ENCODE measurements at places on chromosomes 3 and 15.

DNA sequence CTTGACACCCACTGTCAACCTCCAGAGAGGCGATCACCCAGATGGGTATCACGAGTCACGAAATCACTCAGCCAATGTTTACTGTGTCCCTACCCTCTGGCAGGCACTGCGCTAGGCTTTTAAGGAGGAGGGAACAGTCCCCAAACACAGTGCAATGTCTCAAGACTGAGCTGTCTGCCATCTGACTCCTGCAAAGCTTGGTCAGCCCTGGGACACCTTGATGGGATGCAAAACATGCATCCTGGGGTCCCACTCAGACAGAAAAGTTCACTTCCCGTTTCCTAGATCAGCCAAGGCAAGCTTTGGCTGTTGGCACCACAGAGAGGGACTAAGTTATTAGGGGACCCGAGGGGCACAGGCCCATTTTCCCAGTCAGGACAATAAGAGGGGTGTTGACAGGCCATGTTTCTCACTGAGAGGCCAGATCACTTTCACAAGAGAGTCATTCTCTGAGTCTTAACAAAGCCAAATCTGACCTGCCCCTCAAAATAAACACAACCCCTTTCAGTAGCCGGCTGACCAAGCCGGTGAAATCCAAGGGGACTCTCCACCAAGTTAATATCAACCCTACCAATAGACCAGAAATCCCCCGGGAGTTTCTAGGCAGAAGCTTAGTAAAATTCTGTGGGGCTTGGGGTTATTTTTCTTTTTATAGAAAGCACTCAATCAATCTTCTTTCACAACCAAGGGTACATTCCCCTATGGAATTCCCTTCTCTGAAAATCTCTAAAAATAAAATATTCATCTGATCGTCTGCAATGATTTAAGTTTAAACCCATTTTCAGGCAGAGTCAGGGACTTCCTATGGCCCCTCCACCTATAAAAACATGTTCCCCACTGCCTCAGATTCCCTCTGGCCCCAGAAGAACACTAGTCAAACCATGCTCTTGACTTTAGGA, 3.5 kb downstream of the RFTN1 start:
- no peak for DNase-seq

- no peak for DNase-seq
Observed at GRCh38 chr3:171348121-171348520, 112.1 kb downstream of the TNIK start.

GRCh38 chr15:53400986-53401385, 358.5 kb downstream of the WDR72 start:
- DNase-seq = no peak

- no peak for DNase-seq
Observed at GRCh38 chr3:8489278-8489792, 12.3 kb upstream of the LMCD1 start.

- DNase-seq = no peak
Observed at GRCh38 chr3:22691407-22691806, 511.7 kb upstream of the UBE2E2 start.

GRCh38 chr3:175913286-175913685, 1054.2 kb downstream of the NAALADL2 start:
- no peak for DNase-seq

- DNase-seq = no peak
Observed at GRCh38 chr3:74139648-74140047, 474.8 kb downstream of the CNTN3 start.

- DNase-seq = no peak
Observed at GRCh38 chr3:188348435-188349244, 194.7 kb downstream of the LPP start.

DNA sequence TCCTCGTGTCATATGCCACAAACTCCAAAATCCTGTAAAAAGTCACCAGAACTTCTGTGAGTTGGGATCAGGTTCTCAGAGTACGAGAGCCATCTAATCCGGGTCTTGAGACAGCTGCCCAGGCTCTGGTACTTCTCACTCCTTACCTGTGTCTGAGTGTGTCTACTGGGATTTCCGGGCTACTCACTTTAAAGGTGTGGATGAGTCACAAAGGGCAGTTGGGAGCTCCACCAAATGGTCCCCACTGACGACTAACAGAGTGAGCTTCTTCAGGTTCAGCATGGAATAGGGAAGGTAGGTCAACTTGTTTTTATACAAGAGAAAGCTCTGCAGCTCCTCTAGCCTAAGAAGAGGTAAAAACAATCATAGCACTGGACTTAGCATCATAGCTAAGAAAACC, 29.5 kb downstream of the RTP3 start:
- DNase-seq = no peak

- DNase-seq = no peak
Observed at GRCh38 chr3:120797857-120798256, 55.3 kb downstream of the GTF2E1 start.

DNA sequence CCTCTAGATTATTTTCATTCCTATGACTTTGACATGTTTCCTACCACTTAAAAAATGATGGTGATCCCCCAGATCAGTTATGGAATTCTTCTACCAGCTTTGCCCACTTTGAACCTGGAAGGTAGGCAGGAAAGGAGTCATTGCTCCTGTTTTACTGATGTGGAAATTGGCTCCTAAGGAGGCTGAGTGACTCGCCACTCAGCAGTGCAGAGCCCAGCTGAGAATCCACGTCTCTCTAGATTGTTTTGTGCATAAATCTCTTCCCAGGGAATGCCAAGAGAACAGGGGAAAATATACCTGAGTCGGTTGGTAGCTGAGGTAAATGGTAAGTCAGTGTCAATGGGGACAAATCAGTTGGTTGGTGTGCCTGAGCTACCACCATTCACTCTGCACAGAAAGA, 4.7 kb downstream of the LTF start:
- no peak for DNase-seq

DNA sequence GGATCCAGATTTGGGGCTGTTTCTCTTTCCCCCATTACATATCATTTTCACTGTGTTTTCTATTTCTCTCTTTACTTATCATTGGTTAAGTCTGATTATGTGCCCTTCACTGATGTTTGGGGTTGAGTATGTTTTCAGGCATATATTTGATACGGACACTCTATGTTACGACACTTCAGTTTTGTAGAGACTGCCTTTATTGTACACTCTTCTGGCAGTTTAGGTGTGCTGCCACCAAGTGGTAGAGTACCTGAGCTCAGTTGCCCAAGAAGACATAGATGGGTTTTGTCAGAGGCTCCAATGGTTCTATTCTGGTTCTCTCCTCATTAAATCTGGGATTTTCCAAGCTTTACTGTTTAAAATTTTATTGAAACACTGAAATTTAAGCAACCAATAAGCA, 255.0 kb upstream of the ROPN1 start:
- DNase-seq = no peak

GRCh38 chr15:101050623-101051290, 131.6 kb downstream of the LRRK1 start:
- no peak for DNase-seq

GRCh38 chr15:93164409-93164808, 75.4 kb upstream of the RGMA start:
- no peak for DNase-seq

- DNase-seq = no peak
Observed at GRCh38 chr3:139473155-139473771, 3.1 kb downstream of the RBP2 start.

- no peak for DNase-seq
Observed at GRCh38 chr15:93180656-93181055, 91.6 kb upstream of the RGMA start.

DNA sequence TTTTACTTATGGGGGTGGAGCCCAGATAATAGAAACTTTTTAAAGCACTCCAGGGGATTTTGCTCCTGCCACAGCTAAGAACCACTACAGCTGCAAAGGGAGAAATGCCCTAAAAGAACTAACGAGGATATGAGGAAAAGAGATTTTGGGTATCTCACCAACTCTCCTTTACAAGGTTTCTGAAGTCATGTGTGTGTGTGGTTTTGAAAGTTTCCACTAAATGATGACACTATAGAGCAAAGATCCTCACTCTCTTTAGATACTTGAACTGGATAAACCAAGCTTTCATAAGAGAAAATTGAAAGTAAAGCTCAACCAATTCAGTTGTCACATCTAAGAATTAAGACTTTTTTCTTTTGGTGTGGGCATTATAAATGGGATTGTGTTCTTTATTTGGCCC, 455.3 kb upstream of the ALCAM start:
- no peak for DNase-seq

GRCh38 chr3:57130571-57131209, 34.5 kb downstream of the IL17RD start:
- no peak for DNase-seq

GRCh38 chr15:101206176-101206591, 45.7 kb downstream of the CHSY1 start:
- DNase-seq = no peak

DNA sequence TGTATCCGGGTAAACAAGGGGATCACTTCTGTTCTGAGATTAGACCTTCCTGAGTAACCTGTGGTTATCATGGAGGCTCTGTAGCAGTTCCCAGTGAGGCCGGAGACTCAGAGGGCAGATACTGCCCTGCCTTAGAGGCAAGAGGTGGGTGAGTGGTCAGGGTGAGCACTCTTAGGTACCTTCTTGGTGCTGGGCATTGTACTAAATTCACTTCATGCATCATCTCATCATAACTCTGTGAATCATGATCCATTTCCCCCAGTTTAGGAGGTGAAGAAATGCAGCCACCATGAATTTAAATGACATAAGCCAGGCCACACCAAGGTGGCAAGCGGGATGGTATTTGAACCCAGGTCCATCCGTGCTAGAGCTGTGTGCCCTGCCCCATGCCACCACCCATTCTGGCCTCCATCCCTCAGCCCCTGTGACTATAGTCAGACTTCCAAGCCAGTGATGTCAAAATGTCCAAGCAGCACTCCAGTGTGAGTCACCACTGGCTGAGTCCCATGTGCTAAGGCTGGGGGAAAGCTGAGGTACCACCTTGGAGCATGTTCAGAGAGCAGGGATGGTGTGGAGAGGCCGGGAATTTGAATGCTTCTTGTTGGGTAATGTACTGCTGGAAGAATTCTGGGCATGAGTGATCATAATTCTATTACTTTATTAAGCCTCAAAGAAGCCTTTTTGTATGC, 88.8 kb downstream of the EPHB1 start:
- no peak for DNase-seq

GRCh38 chr3:198030125-198030524, 70.1 kb downstream of the LMLN start:
- no peak for DNase-seq
